ENCODE measurements at places on chromosomes 11 and 22. TPM values are rescaled to one million over a fixed set of nuclear protein-coding genes. Genes with fewer than 3 reads are reported as not detected.

CNIH2 gene
- total RNA-seq, result 0.09 TPM

KRTAP5-8 gene
- not detected for total RNA-seq

WBP2NL gene
- total RNA-seq, result under 0.01 TPM

APOL4 gene
- 4.8 TPM for total RNA-seq

CASP5 gene
- total RNA-seq, result 0.09 TPM

WNT11 gene
- total RNA-seq, result 0.09 TPM

ASRGL1 gene
- total RNA-seq, result 28.3 TPM

DEFB131B gene
- total RNA-seq, result not detected

TRIM6 gene
- 0.81 TPM for total RNA-seq

OR8D1 gene
- total RNA-seq, result not detected

KIAA0930 gene
- 40.4 TPM for total RNA-seq

SLC5A4 gene
- total RNA-seq, result 2.1 TPM

P2RX3 gene
- total RNA-seq, result not detected

MRGPRX3 gene
- 0.09 TPM for total RNA-seq

LMO1 gene
- not detected for total RNA-seq

TRIM44 gene
- total RNA-seq, result 12.7 TPM

TSSC4 gene
- total RNA-seq, result 73.2 TPM

APOBEC3B gene
- total RNA-seq, result 0.38 TPM

NCR3LG1 gene
- 4.4 TPM for total RNA-seq

TMEM191B gene
- total RNA-seq, result 0.36 TPM

WT1 gene
- total RNA-seq, result 0.99 TPM
